Chondrocyte (in vitro differentiated cells): ENCODE measurements at places on chromosomes 6 and 20. TPM values are rescaled to one million over a fixed set of nuclear protein-coding genes. Genes with fewer than 3 reads are reported as not detected.

DNA sequence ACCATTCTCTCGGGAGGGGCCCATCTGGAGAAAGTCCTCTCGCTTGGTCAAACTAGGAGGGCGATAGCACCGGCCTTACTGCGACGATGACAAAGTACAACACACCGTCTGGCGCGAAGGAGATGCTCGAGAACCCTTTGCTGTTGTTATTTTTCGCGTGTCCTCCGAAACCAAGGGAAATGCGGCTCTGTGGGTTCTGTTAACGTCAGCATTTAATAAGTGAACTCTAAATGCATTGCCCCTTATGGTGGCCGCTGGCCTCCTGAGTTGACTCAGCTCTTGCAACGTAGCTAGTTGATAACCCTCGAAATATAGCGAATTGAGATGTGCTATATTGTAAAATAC, 577 bp upstream of the SCAND1 start:
- no peaks in the 10 kb centered on the region for H3K27me3 ChIP-seq
- H3K4me3 ChIP-seq, result peak overlapping the region; percentile 99
- peaks cover 2% of the 10 kb centered on the region for H3K36me3 ChIP-seq
- H3K4me1 ChIP-seq, result peaks cover 16% of the 10 kb centered on the region
- H3K27ac ChIP-seq, result peak overlapping the region; percentile 99

DNA sequence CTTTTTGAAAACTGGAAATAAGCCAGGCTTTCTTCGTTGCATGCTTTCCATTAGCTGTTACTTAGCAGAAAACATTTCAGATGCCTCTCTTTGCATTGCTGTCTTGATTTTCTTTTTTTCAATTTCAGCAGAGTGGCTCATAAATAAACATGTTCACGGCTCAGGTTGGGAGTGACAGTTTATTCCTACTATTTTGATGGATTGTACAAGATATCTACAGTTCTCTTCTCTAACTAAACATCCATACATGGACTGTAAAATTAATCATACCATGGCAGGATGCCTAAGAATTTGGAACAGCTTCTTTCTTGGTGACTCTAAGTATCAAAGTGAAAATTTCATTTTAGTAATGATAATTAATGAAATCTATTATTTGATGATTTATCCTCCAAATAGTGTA, 130.5 kb upstream of the EPHA7 start:
- H3K27me3 ChIP-seq, result no peaks in the 10 kb centered on the region
- no peaks in the 10 kb centered on the region for H3K4me1 ChIP-seq
- H3K4me3 ChIP-seq, result no peak overlapping the region
- no peak overlapping the region for H3K27ac ChIP-seq
- DNase-seq, result no peak

- H3K36me3 ChIP-seq, result no peaks in the 10 kb centered on the region
- no peak for DNase-seq
- H3K27ac ChIP-seq, result no peak overlapping the region
- H3K4me1 ChIP-seq, result no peaks in the 10 kb centered on the region
- H3K4me3 ChIP-seq, result no peak overlapping the region
- H3K27me3 ChIP-seq, result no peaks in the 10 kb centered on the region
These were observed 759.7 kb downstream of the HDGFL1 start for GRCh38 chr6:23329086-23329485.

Gene ANGPT4
- 0.12 TPM in 1 of 3 replicates, not detected in the others for total RNA-seq

- no peak overlapping the region for H3K4me3 ChIP-seq
- DNase-seq, result no peak
- no peaks in the 10 kb centered on the region for H3K36me3 ChIP-seq
- peaks cover 27% of the 10 kb centered on the region for H3K4me1 ChIP-seq
These were observed 207.3 kb downstream of the FARS2 start for GRCh38 chr6:5468586-5468985.

GRCh38 chr20:13120471-13120870, 100.6 kb upstream of the ISM1 start:
- H3K4me3 ChIP-seq, result no peak overlapping the region
- DNase-seq, result no peak
- H3K4me1 ChIP-seq, result no peaks in the 10 kb centered on the region
- H3K36me3 ChIP-seq, result peaks cover 3% of the 10 kb centered on the region
- no peak overlapping the region for H3K27ac ChIP-seq

GRCh38 chr20:51961964-51962761, 159.8 kb upstream of the SALL4 start:
- H3K4me3 ChIP-seq, result no peak overlapping the region
- no peak overlapping the region for H3K27ac ChIP-seq
- H3K27me3 ChIP-seq, result no peaks in the 10 kb centered on the region
- peaks cover 21% of the 10 kb centered on the region for H3K4me1 ChIP-seq

Gene KIF25
- total RNA-seq, result not detected in 3 replicates

- H3K36me3 ChIP-seq, result peaks cover 45% of the 10 kb centered on the region
- peaks cover 49% of the 10 kb centered on the region for H3K4me1 ChIP-seq
- H3K27ac ChIP-seq, result peak overlapping the region; percentile 98
- peak overlapping the region; percentile 98 for H3K4me3 ChIP-seq
- peak; percentile 83 for DNase-seq
These were observed 719 bp downstream of the HSP90AB1 start for GRCh38 chr6:44247338-44248302.

Gene ARMC12
- 1.8 to 1.9 TPM (median 1.8 TPM) in 3 replicates for total RNA-seq

DNA sequence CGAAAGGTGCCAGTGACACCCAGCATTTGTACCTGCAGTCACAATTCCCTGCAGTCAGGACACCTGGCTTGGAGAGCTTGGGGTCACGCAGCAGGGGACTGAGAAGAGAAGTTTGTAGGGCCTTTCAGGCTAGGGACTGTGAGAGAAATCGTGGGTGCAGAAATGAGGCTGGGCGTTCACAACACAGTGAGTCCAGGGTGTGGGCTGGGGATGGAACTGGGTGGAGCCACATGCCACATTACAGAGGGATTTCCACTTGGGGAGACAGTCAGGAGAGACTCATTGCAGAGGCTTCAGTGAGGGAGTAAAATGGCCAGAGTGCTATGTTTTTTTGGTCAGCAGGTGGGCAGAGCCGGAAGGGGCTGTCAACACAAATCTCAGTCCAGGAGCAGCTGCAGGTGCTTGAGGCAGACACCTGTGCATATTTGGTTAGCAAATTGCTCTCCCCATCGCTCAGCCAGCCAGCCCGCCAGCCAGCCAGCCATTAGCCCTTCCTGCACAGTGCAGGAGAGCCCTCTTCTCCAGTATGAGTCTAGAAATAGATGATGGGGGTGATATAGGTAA, 7.4 kb downstream of the ITPR3 start:
- DNase-seq, result no peak
- peaks cover 23% of the 10 kb centered on the region for H3K4me1 ChIP-seq
- no peaks in the 10 kb centered on the region for H3K36me3 ChIP-seq
- no peaks in the 10 kb centered on the region for H3K27me3 ChIP-seq
- H3K4me3 ChIP-seq, result no peak overlapping the region

Gene LY6G6F
- total RNA-seq, result not detected in 3 replicates

Gene C6orf141
- total RNA-seq, result not detected in 3 replicates

Gene GDAP1L1
- not detected in 3 replicates for total RNA-seq

GRCh38 chr6:154450498-154450897, 60.0 kb downstream of the CNKSR3 start:
- peaks cover 27% of the 10 kb centered on the region for H3K4me1 ChIP-seq
- no peak for DNase-seq
- H3K4me3 ChIP-seq, result no peak overlapping the region

GRCh38 chr20:16528078-16528477, 45.2 kb downstream of the KIF16B start:
- no peak overlapping the region for H3K4me3 ChIP-seq
- DNase-seq, result no peak
- H3K27ac ChIP-seq, result no peak overlapping the region

Gene KCNB1
- total RNA-seq, result 1.2 to 17.8 TPM (median 1.3 TPM) in 3 replicates

DNA sequence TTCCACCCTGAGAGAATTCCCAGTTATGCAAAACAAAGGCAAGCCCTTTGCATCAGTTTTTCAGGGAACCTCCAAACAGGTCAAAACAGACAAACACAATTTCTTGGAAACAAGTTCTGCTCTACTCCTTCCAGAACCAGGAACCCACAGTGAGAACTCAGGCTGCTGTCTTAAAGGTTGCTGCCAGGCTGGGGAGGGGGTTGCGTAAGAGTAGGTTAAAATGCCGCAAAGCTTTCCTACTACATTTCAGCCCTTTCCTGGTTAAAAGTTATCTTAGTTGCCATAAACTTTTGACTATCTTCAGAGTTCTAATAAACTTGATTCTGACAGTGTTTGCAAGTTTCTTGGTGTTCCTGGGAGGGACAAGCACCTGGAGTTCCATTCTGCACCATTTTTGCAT, 33.8 kb downstream of the KPNA5 start:
- H3K36me3 ChIP-seq, result peaks cover 38% of the 10 kb centered on the region
- no peaks in the 10 kb centered on the region for H3K4me1 ChIP-seq
- no peak overlapping the region for H3K27ac ChIP-seq
- DNase-seq, result no peak
- H3K27me3 ChIP-seq, result no peaks in the 10 kb centered on the region
- no peak overlapping the region for H3K4me3 ChIP-seq

- H3K27me3 ChIP-seq, result peaks cover 50% of the 10 kb centered on the region
- DNase-seq, result no peak
- no peak overlapping the region for H3K4me3 ChIP-seq
These were observed 39.5 kb downstream of the PPP1R16B start for GRCh38 chr20:38844963-38845362.

DNA sequence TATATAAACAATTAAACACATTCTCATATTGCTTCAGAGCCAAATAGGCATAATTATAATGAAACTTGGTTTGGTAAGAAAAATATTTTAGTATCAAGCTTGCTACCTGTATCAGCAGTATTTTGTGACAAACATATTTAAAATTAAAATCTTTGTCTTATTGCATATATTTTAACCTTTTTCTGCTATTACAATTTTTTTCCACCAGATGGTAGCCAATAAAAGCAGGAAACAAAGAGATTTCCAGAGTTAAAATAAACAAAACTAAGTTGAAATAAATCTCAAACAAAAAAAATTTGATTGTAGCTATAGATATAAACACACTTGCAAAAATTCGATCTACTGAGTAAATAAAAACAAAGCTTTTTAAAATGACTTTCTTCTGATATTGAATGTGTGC, 491.3 kb upstream of the GJE1 start:
- H3K27ac ChIP-seq, result no peak overlapping the region
- H3K27me3 ChIP-seq, result no peaks in the 10 kb centered on the region
- H3K4me3 ChIP-seq, result no peak overlapping the region

Gene PTPRK
- total RNA-seq, result 63.3 to 69.9 TPM (median 67.0 TPM) in 3 replicates

DNA sequence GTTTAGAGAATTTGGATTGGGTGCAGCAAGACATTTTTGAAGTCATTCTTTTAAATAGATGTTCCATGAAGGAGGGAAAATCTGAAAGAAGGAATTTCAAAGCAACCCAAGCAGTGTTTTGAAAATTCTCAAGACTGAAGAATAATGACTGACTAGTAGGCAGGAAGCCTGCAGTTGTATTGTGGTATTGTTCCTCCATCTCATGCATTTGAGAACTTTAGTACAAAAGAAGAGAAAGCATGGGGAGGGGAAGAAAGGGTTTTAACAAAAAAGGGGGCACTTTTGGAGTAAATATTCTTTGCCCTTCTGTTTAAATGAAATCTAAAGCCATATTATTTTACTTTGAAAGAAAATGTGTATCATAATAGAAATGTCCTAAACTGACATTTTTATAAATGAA, 6.6 kb downstream of the NCOA3 start:
- no peaks in the 10 kb centered on the region for H3K27me3 ChIP-seq
- no peak overlapping the region for H3K27ac ChIP-seq
- H3K4me1 ChIP-seq, result peaks cover 42% of the 10 kb centered on the region
- no peaks in the 10 kb centered on the region for H3K36me3 ChIP-seq
- H3K4me3 ChIP-seq, result no peak overlapping the region

GRCh38 chr6:93105907-93106306, 313.5 kb downstream of the EPHA7 start:
- no peak overlapping the region for H3K4me3 ChIP-seq
- H3K27ac ChIP-seq, result no peak overlapping the region
- H3K4me1 ChIP-seq, result peaks cover 5% of the 10 kb centered on the region
- DNase-seq, result no peak
- no peaks in the 10 kb centered on the region for H3K36me3 ChIP-seq
- H3K27me3 ChIP-seq, result no peaks in the 10 kb centered on the region
